ENCODE measurements at places on chromosomes 12 and 14.
A peak's percentile ranks its signal among the peaks of the same experiment; 100 is the strongest.

- peak; percentile 61 for DNase-seq
These were observed 10.3 kb upstream of the ERP27 start for GRCh38 chr12:14948672-14949071.

DNA sequence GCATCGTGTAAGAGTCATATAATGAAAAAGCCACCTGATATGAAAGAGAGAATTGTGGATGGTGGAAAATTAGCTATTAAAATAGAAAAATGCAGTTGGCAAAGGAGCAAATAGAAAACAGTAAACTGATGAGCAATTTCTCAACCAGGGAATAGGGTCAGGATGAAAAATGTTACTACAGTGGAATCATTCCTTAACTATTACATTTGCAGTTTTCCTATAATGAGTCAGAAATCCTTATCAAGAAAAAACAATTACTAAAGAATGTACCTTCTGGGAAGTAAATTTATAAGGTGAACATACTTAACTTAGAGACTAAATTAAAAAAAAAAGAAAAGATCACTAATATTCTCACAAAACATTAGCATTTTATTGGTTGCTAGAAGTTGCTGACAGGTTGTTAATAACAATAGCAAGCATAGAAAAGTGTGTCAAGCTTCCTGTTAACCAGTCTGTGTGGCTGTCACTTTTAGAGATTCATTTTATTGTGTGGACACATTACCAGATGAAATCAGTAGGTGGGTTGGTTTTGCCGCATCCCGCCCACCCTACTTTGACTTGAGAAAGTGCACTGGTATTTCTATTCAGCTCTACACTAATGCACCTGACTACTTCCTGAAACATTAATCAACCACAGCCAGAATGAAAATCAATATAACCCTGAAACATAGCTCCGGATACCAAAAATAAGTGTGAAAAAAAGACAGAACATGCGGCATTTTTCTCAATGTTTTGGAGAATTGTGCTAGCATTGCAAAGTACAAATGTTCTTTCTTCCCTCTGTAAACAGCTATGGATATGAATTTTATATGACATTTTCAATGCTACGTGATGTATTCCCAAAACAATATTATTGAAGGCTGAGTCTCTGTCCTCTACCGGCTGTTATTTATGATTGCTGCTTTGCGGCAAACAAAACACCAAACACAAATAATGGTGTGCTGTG, 576.7 kb downstream of the SLC16A7 start:
- DNase-seq, result no peak

- DNase-seq, result no peak
These were observed 133.3 kb downstream of the RMST start for GRCh38 chr12:97595936-97596335.

DNA sequence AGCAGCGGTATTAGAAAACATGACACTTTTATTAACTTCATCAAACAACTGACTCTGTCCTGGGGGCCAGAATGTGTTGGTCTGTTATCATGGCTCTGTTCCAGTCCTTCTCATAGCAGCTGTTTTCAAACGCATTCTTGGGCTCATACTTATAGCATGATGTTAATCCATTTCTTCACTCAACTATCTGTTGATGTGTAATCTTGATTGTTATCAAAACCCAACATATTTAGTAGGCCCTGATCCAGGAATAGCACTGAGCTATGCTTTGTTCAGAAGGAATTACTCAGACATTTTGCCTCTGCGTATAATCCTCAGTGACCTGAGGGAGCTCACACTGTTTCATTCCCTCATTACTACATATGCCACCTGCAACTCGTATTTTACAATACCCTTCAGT, 315.9 kb downstream of the BMP4 start:
- no peak for DNase-seq

DNA sequence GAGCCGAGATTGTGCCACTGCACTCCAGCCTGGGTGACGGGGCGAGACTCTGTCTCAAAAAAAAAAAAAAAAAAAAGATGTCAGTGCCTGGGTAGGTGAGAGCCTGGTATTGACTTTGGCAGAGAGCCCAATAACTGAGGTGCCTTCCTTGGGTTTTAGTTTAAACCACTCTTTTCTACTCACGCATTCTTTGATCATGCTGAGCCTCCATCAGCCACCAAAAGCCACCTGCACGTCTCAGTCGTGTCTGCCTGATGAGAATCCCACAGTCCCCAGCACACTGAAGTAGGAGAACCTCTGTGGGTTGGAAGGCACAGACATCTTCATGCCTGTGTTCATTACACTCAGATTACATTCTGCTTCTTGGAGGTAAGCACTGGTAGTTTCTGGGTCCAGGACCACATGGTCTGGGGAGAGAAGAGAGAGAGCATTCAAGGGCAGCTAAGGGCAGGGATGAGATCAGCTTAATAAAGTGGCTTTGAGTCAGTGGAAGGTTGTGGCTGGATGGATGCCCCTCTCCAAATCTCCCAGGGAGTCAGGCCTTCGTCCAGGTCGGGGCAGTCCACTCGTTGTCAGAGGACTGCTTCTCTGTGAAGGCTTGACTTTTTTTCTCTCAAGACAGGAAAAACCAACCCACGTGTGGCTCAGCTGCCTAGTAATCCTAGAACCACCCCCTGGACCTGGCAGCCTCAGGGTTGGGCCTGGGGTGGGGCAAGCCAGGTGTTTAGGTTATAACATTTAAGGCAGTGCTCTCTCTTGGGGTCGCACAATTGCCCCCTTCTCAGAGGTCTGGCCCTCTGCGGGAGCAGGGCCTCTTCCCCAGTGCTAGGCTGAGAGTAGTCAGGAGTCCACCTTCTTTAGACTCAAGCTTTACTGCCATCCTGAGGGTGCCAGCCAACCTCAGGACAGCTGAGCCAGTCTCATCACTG, 32.6 kb upstream of the MAX start:
- no peak for DNase-seq

DNA sequence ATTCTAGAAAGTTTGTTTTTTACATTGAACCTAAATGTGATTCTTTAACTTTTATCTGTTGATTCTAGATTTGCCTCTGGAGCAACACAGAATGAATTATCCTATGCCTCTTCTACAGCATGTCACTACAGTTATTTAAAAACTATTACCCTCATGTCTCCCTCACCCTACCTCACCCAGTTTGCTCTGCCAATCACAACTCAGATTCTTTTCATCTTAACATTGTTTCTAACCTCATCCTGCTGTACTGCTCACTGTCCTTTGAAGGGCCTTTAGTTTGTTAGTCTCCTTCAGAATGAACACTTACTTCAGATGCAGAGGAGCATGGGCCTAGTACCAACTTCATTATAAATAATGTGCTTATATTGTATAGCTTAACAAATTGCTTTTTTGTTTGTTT, 21.5 kb downstream of the YLPM1 start:
- no peak for DNase-seq

- no peak for DNase-seq
These were observed 6.5 kb downstream of the JAG2 start for GRCh38 chr14:105161964-105162668.

DNA sequence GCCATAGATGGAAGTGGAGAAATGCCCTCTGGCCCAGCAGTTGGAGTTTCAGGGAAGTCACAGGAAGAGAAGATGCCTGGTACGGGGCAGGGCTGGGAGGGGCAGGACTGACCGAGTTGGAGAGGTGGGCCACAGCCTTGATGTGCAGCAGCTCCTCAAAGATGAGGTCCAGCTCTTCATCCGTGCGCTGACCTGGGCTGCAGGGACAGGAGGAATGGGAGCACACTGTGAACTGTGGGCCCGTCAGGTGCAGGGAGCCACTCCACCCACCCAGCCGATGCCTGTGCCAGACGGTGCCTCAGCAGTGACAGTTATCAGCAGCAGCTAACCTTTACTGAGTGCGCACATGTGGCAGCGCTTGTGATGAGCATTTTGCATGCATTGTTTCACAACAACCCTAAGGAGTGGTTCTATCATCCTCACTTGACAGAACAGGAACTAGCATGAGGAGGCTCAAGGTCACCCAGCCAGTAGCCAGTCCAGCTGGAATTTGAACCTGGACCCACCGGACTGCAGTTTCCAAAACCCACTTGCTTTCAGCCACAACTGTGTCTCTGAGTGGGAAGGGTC, 8.4 kb downstream of the RAPGEF3 start:
- no peak for DNase-seq

DNA sequence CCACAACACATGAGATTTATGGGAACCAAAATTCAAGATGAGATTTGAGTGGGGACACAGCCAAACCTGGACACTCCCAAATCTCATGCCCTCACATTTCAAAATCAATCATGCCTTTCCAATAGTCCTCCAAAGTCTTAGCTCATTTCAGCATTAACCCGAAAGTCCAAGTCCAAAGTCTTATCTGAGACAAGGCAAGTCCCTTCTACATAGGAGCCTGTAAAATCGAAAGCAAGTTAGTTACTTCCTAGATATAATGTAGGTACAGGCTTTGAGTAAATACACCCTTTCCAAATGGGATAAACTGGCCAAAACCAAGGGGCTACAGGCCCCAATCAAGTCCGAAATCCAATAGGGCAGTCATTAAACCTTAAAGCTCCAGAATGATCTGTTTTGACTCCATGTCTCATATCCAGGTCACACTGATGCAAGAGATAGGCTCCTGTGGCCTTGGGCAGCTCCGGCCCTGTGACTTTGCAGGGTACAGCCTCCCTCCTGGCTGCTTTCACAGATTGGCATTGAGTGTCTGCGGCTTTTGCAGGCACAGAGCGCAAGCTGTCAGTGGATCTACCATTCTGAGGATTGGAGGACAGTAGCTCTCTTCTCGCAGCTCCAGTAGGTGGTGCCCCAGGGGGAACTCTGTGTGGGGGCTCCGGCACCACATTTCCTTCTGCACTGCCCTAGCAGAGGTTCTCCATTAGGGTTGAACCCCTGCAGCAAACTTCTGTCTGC, 60.1 kb downstream of the LRIG3 start:
- DNase-seq, result no peak

GRCh38 chr14:90567991-90568390, 171.2 kb downstream of the CALM1 start:
- no peak for DNase-seq
